Type B pancreatic cell (in vitro differentiated cells): ENCODE measurements at places on chromosomes 11 and 22. TPM values are rescaled to one million over a fixed set of nuclear protein-coding genes. Genes with fewer than 3 reads are reported as not detected.

Gene SYT12
- total RNA-seq = 0.24 and 0.55 TPM in 2 replicates

Gene KRTAP5-9
- total RNA-seq = 0.43 TPM in 1 of 2 replicates, not detected in the other

Gene RASL10A
- total RNA-seq = 0.62 and 1.5 TPM in 2 replicates

- no peak for DNase-seq
Measured at GRCh38 chr11:8206251-8207079, 37.6 kb upstream of the RIC3 start.

GRCh38 chr11:129589190-129589860 lies 213.7 kb downstream of the BARX2 start:
- DNase-seq = no peak

DNA sequence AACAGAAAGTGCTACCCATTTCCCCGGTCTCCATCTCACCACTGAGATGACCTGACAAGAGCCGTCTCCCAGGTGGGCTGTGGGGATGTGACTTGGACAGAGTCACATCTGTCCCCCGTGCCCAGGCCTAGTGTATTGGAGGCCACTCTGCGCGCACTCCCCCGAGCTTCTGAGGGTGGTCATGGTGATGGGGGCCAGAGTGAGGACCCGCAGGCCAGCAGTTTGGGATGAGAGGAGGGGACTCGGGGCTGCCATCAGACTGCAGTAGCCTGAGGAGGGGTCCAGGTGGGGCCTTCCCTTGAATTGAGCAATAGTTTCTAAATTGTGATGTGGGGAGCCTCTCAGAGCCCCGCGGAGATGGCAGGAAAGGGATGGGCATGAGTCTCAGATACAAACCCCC lies 852.6 kb downstream of the TBC1D22A start:
- no peak for DNase-seq

- no peak for DNase-seq
Measured at GRCh38 chr11:19805827-19806226, 93.2 kb downstream of the NAV2 start.

GRCh38 chr11:10376061-10376460 lies 71.2 kb downstream of the ADM start:
- no peak for DNase-seq

GRCh38 chr22:49026494-49027367 lies 800.9 kb downstream of the BRD1 start:
- DNase-seq = no peak

GRCh38 chr11:72293910-72294615 lies 50.1 kb upstream of the PHOX2A start:
- DNase-seq = peak; percentile 54

GRCh38 chr22:27440304-27440865 lies 361.2 kb downstream of the MN1 start:
- no peak for DNase-seq

GRCh38 chr11:70466154-70466553 lies 67.8 kb downstream of the CTTN start:
- DNase-seq = no peak

- no peak for DNase-seq
Measured at GRCh38 chr11:74446532-74446938, 20.8 kb downstream of the KCNE3 start.

DNA sequence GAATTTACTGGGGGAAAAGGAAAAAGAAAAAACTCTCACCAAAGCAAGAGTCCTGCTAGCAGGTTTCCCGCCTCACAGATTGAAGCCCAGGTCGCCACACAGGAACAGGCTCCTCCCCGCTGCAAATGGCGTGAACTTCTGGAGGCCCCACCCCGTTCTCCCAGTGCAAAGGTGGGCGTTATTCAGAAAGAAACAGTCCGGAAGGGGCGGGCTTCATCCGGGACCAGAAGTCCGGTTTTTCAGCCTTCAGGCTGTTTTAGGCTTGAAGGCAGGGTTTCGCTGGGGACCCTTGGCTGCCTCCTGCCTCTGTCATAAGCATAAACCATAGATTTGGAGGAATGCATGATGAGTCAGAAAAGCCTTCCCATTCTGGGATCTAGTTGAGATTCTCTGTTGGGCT lies 148.3 kb upstream of the POU2AF2 start:
- DNase-seq = no peak

GRCh38 chr11:57679396-57679795 lies 11.5 kb downstream of the ZDHHC5 start:
- DNase-seq = no peak

- peak; percentile 16 for DNase-seq
Measured at GRCh38 chr11:79007771-79008402, 432.9 kb downstream of the TENM4 start.
